ENCODE measurements at places on chromosomes 16 and 17. TPM values are rescaled to one million over a fixed set of nuclear protein-coding genes. Genes with fewer than 3 reads are reported as not detected.
A peak's percentile ranks its signal among the peaks of the same experiment; 100 is the strongest.

DNA sequence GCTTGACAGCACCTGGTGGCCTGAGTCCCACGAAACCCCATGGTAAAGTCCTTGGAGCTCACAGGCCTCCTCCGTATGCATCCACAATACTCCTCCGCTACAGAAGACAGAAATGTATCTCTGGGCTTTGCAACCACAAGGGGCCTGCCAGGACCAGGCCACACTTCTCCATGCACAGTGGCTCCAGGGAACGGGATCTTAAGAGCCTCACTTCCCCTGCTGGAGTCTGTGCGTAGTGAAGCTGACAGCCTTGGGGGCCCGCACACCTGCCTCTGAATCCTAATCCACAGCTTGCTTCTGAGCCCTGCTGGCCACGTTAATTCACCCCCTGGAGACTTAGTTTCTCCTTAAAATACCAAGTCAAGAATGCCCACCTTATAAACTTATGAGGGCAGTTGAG, 125.7 kb downstream of the COPRS start:
- no peak overlapping the region for H3K4me3 ChIP-seq
- no peak for DNase-seq
- H3K36me3 ChIP-seq, result peaks cover 10% of the 10 kb centered on the region
- H3K27ac ChIP-seq, result no peak overlapping the region
- no peaks in the 10 kb centered on the region for H3K27me3 ChIP-seq

- H3K27me3 ChIP-seq, result no peaks in the 10 kb centered on the region
- DNase-seq, result no peak
- H3K4me3 ChIP-seq, result peak overlapping the region; percentile 65
- peaks cover 74% of the 10 kb centered on the region for H3K4me1 ChIP-seq
- no peaks in the 10 kb centered on the region for H3K36me3 ChIP-seq
- peak overlapping the region; percentile 93 for H3K27ac ChIP-seq
These were observed 139.3 kb downstream of the ANKFN1 start for GRCh38 chr17:56292578-56292977.

Gene SOCS7
- total RNA-seq, result 13.5 TPM

GRCh38 chr17:81481815-81482505, 30.6 kb downstream of the ACTG1 start:
- H3K4me1 ChIP-seq, result peaks cover 15% of the 10 kb centered on the region
- H3K27ac ChIP-seq, result no peak overlapping the region
- H3K27me3 ChIP-seq, result peaks cover 5% of the 10 kb centered on the region
- no peak for DNase-seq
- peaks cover 3% of the 10 kb centered on the region for H3K36me3 ChIP-seq

GRCh38 chr16:50455288-50455845, 86.6 kb upstream of the BRD7 start:
- no peaks in the 10 kb centered on the region for H3K36me3 ChIP-seq
- H3K27ac ChIP-seq, result no peak overlapping the region
- no peaks in the 10 kb centered on the region for H3K4me1 ChIP-seq
- DNase-seq, result no peak
- H3K4me3 ChIP-seq, result no peak overlapping the region

DNA sequence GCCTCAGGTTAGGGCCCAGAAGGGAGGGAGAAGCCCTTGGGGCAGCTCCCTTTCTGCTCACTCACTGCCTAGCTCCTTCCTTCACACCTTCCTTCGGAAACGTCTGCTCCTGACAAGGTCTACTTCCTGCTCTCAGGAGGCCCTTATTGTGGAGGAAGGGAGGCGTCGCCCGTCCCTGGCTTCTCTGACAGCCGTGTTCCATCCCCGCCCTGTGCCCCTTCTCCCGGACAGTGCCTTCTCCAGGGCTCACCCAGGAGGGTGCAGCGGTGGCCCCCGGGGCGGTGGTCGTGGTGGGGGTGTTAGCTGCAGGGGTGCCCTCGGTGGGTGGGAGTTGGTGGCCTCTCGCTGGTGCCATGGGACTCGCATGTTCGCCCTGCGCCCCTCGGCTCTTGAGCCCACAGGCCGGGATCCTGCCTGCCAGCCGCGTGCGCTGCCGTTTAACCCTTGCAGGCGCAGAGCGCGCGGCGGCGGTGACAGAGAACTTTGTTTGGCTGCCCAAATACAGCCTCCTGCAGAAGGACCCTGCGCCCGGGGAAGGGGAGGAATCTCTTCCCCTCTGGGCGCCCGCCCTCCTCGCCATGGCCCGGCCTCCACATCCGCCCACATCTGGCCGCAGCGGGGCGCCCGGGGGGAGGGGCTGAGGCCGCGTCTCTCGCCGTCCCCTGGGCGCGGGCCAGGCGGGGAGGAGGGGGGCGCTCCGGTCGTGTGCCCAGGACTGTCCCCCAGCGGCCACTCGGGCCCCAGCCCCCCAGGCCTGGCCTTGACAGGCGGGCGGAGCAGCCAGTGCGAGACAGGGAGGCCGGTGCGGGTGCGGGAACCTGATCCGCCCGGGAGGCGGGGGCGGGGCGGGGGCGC, 231.9 kb downstream of the SEC14L1 start:
- peaks cover 13% of the 10 kb centered on the region for H3K27me3 ChIP-seq
- peak overlapping the region; percentile 95 for H3K27ac ChIP-seq
- H3K4me1 ChIP-seq, result peaks cover 81% of the 10 kb centered on the region
- H3K36me3 ChIP-seq, result peaks cover 9% of the 10 kb centered on the region
- peak; percentile 75 for DNase-seq
- peak overlapping the region; percentile 84 for H3K4me3 ChIP-seq

DNA sequence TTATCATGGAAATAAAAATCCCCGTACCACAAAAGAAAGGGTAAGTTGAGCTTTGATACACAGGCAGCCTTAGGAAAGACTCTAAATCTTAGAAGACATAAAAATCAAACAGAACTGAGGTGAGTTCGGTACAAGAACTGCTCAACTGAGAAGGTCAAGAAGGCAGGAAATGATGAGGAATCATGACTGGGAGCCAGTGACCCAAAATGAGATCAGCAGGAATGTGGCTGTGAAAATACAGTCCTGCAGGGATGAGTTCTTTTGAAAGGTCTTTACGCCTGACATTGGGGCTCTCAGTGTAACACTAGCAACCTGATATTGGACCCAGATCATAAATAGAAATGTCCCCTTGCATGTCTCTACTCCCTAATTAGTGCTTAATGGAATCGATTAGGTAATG, 56.3 kb upstream of the CDH11 start:
- DNase-seq, result peak; percentile 63
- 0 out of 2 replicates have a peak, but pooled peaks cover 2% of the 10 kb centered on the region for H3K27me3 ChIP-seq
- H3K27ac ChIP-seq, result peak overlapping the region; percentile 64
- peaks cover 55% of the 10 kb centered on the region for H3K4me1 ChIP-seq
- H3K4me3 ChIP-seq, result peak overlapping the region; percentile 5

DNA sequence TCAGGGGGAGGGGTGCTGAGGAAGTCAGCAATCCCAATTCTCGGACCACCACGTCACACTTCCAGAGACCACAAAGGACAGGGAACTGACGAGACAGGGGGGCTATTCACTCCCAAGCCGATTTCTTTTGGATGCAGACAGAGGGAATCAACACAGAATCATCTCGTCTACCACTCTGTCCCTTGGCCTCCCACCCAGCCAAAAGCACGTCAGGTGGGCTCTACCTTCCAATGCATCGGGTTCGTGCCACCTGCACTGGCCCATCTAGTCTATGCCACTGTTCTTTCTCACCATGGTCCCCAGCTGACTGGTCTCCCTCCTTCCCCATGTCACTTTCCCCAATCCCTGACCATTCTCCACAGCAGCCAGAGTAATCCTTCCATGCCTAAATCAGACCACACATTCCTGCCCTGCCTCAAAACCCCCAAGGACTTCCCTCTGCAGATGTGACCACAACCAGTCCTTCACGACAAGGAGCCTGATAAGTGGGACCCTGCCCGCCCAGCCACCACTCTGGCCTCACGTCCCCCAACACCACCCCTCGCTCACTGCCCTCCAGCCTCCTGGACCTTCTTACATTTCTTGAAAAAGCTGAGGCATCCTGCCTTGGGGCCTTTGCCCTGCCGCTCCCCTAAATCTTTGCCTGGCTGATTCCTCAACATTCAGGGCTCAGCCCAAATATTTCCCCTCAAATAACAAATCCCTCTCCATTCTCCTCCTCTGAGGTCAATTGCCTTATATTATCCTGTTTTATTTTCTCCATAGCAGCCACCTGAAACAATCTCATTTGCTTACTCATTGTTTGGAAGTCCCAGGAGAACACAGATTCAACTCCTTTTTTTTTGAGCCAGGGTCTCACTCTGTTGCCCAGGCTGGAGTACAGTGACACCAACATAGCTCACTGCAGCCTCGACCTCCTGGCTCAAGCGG, 70.4 kb downstream of the IL21R start:
- H3K27ac ChIP-seq, result peak overlapping the region; percentile 76
- peaks cover 1% of the 10 kb centered on the region for H3K27me3 ChIP-seq
- H3K4me3 ChIP-seq, result no peak overlapping the region
- peaks cover 64% of the 10 kb centered on the region for H3K4me1 ChIP-seq
- DNase-seq, result no peak

Gene KRT20
- total RNA-seq, result not detected

Gene ALOX12B
- not detected for total RNA-seq

DNA sequence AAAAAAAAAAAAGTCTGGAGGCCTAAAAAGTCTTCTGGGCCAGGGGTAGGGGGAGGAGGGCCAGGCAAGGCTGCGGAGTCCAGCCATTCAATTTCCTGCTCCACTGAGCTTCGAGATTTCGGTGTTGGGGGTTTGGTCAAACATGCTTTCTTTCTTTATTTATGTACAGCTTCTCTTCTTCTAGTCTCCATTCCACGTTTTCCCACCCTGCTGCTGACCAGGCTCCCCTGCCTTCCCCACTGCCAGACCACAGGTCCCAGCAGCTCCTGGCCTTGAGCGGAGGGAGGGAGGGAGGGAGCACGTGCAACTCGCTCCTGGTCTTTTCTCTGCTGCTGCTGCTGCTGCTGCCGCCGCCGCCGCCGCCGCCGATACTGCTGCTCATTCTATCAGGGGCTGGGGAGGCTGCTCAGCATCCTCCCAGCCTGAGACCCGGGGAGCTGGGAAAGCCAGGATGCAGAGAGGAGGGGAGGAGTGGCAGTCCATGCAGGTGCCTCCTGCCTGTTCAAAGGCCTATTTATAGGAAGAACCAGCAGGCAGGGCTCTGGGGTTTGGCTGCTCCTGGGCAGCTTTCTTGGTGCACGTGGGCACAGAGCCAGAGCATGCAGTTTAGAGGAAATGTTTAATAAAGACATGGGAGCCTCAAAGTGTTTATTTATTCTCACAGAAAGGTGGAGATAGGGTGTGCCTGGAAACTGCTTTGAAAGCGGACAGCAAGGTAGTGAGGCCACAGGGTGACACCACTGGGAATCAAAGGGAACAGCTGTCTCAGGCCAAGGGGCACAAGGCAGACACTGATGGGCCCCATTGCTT, 23.4 kb upstream of the ZFHX3 start:
- no peaks in the 10 kb centered on the region for H3K36me3 ChIP-seq
- H3K4me3 ChIP-seq, result peak overlapping the region; percentile 87
- peaks cover 52% of the 10 kb centered on the region for H3K4me1 ChIP-seq
- H3K27ac ChIP-seq, result peak overlapping the region; percentile 94
- no peak for DNase-seq

GRCh38 chr17:32161506-32162365, 19.4 kb downstream of the RHOT1 start:
- H3K36me3 ChIP-seq, result peaks cover 19% of the 10 kb centered on the region
- peaks cover 45% of the 10 kb centered on the region for H3K4me1 ChIP-seq
- H3K4me3 ChIP-seq, result peak overlapping the region; percentile 60
- peak overlapping the region; percentile 87 for H3K27ac ChIP-seq
- H3K27me3 ChIP-seq, result no peaks in the 10 kb centered on the region

Gene IRF8
- total RNA-seq, result not detected

DNA sequence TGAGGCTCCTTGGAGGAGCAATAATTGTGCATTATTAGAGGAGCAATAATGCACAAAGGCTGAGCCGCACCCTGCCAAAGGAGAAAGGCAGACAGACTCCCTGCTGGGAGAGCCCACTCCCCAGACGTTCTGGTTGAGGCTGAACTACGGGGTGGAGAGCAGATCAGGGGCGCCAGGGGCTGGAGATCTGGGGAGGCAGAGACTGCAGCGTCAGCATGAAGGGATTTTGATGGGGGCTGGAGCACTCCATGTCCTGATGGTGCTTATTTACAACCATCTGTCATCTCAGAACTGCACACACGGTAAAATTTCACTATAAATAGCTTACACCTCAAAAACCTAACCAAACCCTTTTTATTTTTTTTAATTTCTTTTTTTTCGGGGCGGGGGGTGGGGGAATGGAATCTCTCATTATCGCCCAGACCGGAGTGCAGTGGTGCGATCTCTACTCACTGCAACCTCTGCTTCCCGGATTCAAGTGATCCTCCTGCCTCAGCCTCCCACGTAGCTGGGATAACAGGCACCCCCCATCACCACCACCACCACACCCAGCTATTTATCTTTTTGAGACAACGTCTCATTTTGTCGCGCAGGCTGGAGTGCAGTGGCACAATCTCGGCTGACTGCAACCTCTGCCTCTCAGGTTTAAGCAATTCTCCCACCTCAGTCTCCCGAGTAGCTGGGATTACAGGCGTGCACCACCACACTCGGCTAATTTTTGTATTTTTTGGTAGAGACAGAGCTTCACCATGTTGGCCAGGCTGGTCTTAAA, 4.3 kb upstream of the C16orf95 start:
- H3K27me3 ChIP-seq, result peaks cover 7% of the 10 kb centered on the region
- peaks cover 14% of the 10 kb centered on the region for H3K36me3 ChIP-seq
- H3K4me1 ChIP-seq, result peaks cover 29% of the 10 kb centered on the region
- H3K27ac ChIP-seq, result no peak overlapping the region
- H3K4me3 ChIP-seq, result no peak overlapping the region

DNA sequence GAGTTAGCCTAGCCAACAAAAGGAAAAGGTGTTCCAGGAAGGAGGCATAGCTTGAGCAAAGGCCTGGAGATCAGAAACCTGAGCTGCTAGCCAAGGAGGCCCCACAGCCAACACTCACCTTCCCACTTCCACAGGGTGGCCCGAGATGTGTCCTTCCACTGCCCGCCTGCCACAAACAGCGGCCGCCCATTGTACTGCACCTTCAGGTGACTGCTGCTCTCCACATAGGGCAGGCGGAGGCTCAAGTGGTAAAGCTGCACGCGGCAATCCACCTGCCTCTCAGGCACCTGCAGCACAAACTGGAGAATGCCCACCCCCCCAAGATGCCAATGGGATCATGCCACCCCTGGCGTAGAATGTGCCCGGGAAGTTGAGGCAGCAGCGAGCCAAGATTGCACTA, 111.5 kb downstream of the RMI2 start:
- DNase-seq, result no peak
- H3K27me3 ChIP-seq, result peaks cover 25% of the 10 kb centered on the region

DNA sequence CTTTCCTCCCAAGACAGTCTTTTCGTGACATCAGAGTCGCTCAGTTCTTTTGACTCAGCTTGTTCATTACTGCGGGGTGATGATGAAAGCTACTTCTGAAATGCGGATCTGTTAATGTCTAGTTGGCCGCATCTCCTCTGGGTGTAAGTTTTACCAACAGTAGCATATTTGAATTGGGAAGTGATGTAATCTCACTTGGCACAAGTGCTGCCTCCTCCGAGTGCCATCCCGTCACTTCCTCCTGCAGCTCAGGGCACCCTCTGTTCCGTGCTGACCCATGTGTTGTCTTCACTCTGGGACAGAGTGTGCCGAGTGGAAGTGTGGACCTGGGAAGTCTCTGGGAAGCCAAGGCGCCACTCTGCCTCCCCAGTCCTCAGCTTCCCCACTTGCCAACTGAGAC, 8.9 kb downstream of the ADAD2 start:
- H3K36me3 ChIP-seq, result no peaks in the 10 kb centered on the region
- no peak overlapping the region for H3K27ac ChIP-seq
- H3K27me3 ChIP-seq, result peaks cover 15% of the 10 kb centered on the region
- H3K4me3 ChIP-seq, result peak overlapping the region; percentile 7

Gene MYH8
- not detected for total RNA-seq
